Spinal cord (tissue), 10 donors: ENCODE measurements at places on chromosomes 12 and 14. TPM values are rescaled to one million over a fixed set of nuclear protein-coding genes. Genes with fewer than 3 reads are reported as not detected.

Gene ABCD2
- 21.2 TPM for total RNA-seq

Gene RERGL
- 3.0 TPM for total RNA-seq

DNA sequence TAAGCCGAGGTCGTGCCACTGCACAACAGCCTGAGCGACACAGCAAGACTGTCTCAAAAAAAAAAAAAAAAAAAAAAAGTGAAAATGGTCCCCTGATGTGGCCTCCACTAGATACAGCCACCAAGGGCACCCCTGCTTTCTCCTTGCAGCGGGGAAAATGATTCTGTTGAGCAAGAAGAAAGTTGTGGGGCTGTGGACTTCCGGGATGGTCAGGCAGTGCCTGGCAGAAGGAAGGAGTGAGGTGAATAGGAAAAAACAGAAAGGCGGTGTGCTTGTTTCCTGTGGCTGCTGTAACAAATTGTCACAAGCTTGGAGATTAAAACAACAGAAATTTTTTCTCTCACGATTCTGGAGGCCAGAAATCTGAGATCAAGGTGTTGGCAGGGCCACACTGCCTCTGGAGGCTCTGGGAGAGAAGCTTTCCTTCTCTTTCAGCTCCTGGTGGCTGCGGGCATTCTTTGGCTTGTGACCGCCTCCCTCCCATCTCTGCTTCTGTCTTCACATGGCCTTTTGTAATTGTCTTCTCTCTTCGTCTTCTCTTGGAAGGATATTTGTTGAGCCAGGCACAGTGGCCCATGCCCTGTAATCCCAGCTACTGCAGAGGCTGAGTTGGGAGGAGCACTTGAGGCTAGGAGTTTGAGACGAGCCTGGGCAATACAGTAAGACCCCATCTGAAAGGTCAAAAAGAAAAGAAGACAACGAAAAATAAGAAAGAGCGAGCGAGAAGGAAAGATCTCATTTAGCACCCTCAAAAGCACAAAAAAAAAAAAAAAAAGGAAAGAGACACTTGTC is 116.6 kb upstream of the MED13L start:
- H3K27ac ChIP-seq, result no peak overlapping the region
- no peak for DNase-seq
- peaks cover 5% of the 10 kb centered on the region for H3K4me1 ChIP-seq

- no peak for DNase-seq
- no peaks in the 10 kb centered on the region for H3K36me3 ChIP-seq
- no peaks in the 10 kb centered on the region for H3K27me3 ChIP-seq
- no peak overlapping the region for H3K27ac ChIP-seq
- H3K4me3 ChIP-seq, result no peak overlapping the region
Observed at GRCh38 chr12:66217342-66217917, 28.4 kb downstream of the IRAK3 start.

DNA sequence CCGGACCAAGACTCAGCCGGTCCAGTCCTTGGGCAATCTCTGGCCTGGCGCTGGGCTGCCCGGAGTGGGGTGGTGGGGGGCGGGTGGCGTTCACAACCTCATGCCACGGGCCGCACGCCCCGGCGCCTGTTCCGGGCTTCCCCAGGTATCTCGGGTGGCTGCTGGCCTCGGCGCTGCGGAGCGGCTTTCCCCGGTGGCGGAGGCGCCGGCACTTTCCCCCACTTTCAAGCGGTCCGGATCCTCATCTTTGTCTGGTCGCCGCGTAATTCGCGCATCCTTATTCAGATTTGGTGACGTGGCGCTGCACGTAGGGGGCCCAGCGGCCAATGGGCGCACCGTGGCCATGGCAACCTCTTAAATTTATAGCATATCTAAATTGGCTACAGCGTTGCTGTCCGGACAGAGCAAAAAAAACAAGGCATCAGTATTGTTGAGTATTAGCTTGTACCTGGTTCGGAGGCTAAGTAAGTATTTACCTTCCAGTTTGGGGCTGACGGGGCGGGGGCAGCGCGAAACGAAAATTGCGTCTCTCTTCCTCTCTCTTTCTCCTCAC is at the start of gene LHX5:
Gene LHX5, minus strand, starts transcription at position 253 of the 553 bp plus-strand sequence. CDS start 373 bp downstream, outside the sequence.
- H3K36me3 ChIP-seq, result peaks cover 10% of the 10 kb centered on the region
- peak; percentile 91 for DNase-seq
- H3K4me3 ChIP-seq, result peak within 1 kb of the TSS; percentile 31

DNA sequence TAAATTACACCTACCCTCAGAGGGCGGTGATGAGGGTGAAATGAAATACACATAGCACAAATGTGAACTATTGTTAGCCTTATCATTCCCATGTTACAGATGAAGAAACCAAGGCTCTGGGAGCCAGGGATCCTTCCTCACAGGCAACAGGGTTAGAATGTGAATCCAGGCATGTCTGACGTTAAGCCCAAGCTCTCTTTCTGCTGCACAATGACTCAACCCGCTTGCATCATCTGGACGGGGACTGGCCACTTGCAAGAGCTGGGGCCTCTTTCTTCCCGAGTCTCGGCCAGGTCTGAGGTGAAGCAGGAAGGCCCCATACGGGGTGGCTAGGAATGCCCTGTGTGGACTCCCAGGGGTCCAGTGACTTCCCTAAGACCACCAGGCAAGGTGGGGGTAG is 105.2 kb downstream of the RBM19 start:
- peaks cover 24% of the 10 kb centered on the region for H3K36me3 ChIP-seq
- no peak overlapping the region for H3K4me3 ChIP-seq
- no peaks in the 10 kb centered on the region for H3K27me3 ChIP-seq
- peaks cover 56% of the 10 kb centered on the region for H3K4me1 ChIP-seq

GRCh38 chr12:15956413-15957185 is 45.5 kb downstream of the DERA start:
- DNase-seq, result no peak
- H3K4me3 ChIP-seq, result no peak overlapping the region
- no peaks in the 10 kb centered on the region for H3K36me3 ChIP-seq
- no peaks in the 10 kb centered on the region for H3K27me3 ChIP-seq
- H3K4me1 ChIP-seq, result no peaks in the 10 kb centered on the region

DNA sequence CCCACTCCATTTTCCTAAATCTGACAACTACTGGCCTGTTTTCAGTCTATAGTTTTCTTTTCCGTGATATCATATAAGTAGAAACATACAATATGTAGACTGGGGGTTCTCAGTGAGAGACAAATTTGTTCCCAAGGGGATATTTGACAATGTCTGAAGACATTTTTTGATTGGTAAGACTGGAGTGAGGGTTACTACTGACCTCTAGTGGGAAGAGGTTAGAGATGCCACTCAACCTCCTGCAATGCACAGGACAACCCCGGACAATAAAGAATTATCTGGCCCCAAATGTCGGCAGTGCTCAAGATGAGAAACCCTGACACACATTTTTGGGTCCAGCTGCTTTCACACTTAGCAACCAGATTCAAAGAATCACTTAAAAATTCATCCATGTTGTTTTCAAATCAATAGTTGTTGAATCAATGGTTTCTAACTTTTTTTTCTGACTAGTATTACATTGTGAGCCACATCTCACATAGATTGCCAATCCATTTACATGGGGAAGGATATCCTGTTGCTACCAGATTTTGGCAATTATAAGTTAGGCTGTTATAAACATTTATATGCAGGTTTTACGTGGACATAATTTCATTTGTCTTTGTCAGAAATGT is 307.1 kb downstream of the RPL10L start:
- no peaks in the 10 kb centered on the region for H3K4me1 ChIP-seq
- H3K36me3 ChIP-seq, result no peaks in the 10 kb centered on the region
- no peak overlapping the region for H3K4me3 ChIP-seq

GRCh38 chr14:33469898-33470297 is 481.0 kb downstream of the EGLN3 start:
- H3K4me3 ChIP-seq, result no peak overlapping the region
- H3K27ac ChIP-seq, result no peak overlapping the region
- no peaks in the 10 kb centered on the region for H3K27me3 ChIP-seq
- H3K36me3 ChIP-seq, result no peaks in the 10 kb centered on the region
- DNase-seq, result no peak
